Panc1 (cell line): ENCODE measurements at places on chromosomes 3 and 15. TPM values are rescaled to one million over a fixed set of nuclear protein-coding genes. Genes with fewer than 3 reads are reported as not detected.

ANKUB1 gene
- total RNA-seq = not detected

KLHL6 gene
- 0.03 TPM for total RNA-seq

- H3K4me1 ChIP-seq = no peaks in the 10 kb centered on the region
- peaks cover 2% of the 10 kb centered on the region; the same call in 1 of the 2 replicates for H3K27me3 ChIP-seq
- no peak overlapping the region for H3K4me3 ChIP-seq
- no peak for DNase-seq
- no peaks in the 10 kb centered on the region for H3K36me3 ChIP-seq
These were observed 32.2 kb upstream of the SNRK start for GRCh38 chr3:43254125-43254524.

DNA sequence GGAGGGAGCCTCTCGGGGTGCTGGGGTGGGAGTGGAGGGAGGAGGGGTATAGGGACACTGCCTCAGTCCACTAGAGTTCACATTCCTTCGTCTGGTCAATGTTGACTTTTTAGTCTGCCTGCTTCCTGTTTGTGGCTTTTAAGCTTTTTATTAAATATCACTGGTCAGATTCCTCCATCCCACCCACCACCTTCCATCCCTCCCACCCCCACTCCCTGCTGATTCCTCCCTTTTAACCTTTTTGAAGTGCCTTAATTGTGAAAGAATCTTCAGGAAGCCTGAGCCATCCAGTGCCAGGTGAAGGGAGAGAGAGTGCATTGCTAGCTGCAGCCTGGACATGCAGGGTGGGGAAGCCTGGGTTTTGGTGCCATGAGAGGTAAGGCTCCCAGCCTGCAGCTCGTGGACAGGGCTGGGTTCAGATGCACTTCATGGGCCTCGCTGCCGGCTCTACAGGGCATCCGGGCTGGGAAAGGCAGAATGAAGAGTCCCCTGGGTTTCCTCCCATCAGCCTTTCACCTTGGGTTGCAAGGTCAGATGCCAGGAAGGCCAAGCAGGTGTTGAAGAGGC is 105.9 kb downstream of the DNAJB8 start:
- H3K4me3 ChIP-seq = no peak overlapping the region
- H3K27me3 ChIP-seq = no peaks in the 10 kb centered on the region
- H3K27ac ChIP-seq = no peak overlapping the region
- H3K4me1 ChIP-seq = no peaks in the 10 kb centered on the region; the same call in 1 of the 2 replicates

- H3K27ac ChIP-seq = no peak overlapping the region
- peaks cover 16% of the 10 kb centered on the region for H3K36me3 ChIP-seq
- H3K4me3 ChIP-seq = no peak overlapping the region
- DNase-seq = no peak
These were observed 23.1 kb upstream of the P4HTM start for GRCh38 chr3:48966876-48967361.

DNA sequence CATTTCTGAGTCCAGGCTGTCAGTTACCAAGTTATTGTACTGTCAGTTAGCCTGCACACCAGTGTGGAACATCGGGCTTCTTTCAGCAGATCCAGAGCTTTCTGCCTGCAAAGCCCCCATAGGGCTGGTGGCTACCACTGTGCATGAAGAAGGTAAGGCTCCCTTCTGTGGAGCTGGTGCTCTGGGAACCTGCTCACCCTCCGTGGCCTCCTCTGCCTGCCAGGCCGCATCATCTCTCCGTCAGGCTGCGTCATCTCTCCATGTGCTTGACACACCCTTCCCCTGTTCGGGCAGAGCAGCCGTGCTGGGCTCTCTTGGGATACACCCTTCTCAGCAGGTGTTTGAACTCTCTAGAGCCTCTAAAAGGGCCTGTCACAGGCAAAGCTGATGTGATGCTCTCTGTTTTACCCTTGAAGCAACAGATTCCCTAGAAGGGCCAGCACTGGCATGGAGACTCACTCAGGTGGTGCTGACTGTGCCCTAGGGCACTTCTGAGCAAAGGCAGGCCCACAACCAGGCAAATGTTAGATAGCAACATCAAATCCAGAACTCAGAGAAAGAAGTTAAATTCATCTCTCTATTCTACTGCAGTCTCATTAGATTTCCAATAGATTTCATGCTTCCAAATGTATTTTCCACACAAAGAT is 261.1 kb downstream of the EPHB1 start:
- no peak for DNase-seq
- H3K27me3 ChIP-seq = peaks cover 3% of the 10 kb centered on the region; the same call in 1 of the 2 replicates
- no peak overlapping the region for H3K4me3 ChIP-seq
- H3K36me3 ChIP-seq = no peaks in the 10 kb centered on the region

DNA sequence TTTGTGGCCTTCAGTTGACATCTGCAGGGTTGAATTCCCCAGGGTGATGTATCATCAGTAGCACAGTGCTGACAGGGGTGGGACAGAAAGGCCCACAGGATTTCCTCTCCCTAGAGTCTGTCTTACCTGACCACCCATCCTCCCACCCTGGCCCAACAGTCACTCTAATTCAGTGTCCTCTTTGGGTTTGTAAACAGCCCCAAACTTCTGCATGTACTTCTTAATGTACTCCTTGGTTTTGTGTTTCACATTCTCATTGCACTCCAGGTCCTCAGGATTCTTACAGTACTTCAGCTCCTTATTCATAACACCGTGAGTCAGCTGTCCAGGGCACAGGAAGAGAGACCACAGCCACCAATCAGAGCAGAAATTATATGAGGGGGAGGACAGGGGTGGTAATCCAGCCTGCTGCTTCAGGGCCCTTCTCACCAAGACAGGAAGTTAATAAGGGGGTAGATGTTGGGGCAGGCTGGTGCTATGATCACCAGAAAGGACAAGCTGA is 37.5 kb downstream of the NBEAL2 start:
- H3K27ac ChIP-seq = no peak overlapping the region
- H3K27me3 ChIP-seq = no peaks in the 10 kb centered on the region
- DNase-seq = no peak
- H3K4me3 ChIP-seq = no peak overlapping the region
- no peaks in the 10 kb centered on the region for H3K4me1 ChIP-seq

GRCh38 chr3:55405436-55405835 is 81.7 kb downstream of the WNT5A start:
- no peak overlapping the region for H3K27ac ChIP-seq
- H3K4me3 ChIP-seq = no peak overlapping the region
- DNase-seq = no peak
- H3K36me3 ChIP-seq = no peaks in the 10 kb centered on the region
- no peaks in the 10 kb centered on the region for H3K27me3 ChIP-seq
- no peaks in the 10 kb centered on the region for H3K4me1 ChIP-seq
